ENCODE measurements at places on chromosomes 16 and 17. TPM values are rescaled to one million over a fixed set of nuclear protein-coding genes. Genes with fewer than 3 reads are reported as not detected.

GRAP gene
- 0.46 TPM for total RNA-seq

IL32 gene
- 1.4 TPM for total RNA-seq

EPX gene
- not detected for total RNA-seq

TBC1D28 gene
- not detected for total RNA-seq

TAT gene
- not detected for total RNA-seq

PPP1R27 gene
- not detected for total RNA-seq
